ENCODE measurements at places on chromosomes 1 and 21. TPM values are rescaled to one million over a fixed set of nuclear protein-coding genes. Genes with fewer than 3 reads are reported as not detected.

Gene CRNN
- total RNA-seq: not detected

DNA sequence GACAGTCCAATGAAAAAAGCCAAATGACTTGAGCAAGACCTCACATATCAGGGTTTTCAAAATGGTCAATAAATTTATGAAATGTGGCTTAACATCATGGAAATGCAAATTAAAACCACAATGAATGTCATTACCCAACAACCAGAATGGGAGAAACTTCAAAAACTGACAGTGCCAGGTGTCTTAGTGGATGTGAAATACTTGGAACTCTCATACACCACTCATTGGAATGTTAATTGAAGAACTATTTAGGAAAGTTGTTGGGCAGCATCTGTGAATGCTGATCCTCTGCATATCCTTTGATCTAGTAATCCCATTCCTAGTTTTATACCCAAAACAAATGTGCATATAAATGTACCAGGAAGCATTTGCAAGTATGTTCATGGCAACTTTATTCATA lies 19.2 kb upstream of the BACH1 start:
- DNase-seq: no peak

Gene ANKRD45
- total RNA-seq: not detected

Gene AADACL4
- not detected for total RNA-seq

Gene PRELP
- not detected for total RNA-seq

Gene PGBD5
- total RNA-seq: 1.5 TPM
